ENCODE measurements at places on chromosomes 11 and 22.

- DNase-seq: no peak
Observed at GRCh38 chr22:31046539-31047226, 34.4 kb upstream of the SMTN start.

DNA sequence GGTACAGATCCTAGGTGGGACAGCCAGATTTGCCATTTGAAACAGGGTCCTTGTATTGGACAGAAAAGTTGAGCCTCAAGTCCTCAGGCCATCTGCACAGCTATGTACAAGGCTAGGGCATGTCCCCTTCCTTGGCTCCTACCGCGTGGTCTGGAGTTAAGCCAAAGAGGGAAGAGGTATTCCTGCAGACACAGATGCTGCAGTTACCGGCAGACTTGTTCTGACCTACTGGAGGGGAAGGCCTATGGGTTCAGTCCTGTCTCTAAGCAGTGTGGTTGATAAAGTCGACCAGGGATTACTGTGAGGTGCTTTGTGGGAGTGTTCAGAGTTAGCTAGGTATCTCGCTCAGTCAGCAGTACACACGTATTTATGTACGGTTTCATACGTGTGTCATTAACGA is 180.6 kb downstream of the ADAMTS15 start:
- no peak for DNase-seq

- no peak for DNase-seq
Observed at GRCh38 chr11:69218271-69218682, 62.5 kb downstream of the SMIM38 start.

DNA sequence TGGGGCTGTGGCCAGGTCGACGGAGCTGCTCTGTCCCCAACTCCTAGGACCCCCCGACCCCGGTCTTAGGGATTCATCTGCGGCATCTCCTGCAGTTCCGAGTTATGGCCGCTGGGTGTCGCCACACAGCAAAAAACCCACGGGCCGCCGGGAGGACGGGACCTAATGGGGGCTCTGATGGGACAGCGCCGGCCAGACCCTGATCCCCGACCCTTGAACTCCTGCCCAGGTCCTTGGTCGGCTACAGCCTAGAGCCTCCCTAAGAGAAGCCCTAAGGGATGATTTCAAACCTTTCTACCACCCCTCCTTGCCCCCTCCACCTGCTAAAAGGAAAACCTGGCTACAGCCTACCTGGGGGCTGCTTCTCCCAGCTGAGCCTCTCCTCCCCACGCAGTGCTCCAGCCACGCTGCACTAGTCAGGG is 30.8 kb upstream of the LRRC10B start:
- DNase-seq: no peak

- no peak for DNase-seq
Observed at GRCh38 chr11:114612686-114613085, 17.1 kb upstream of the NXPE4 start.

GRCh38 chr11:67301951-67302516 is 1.3 kb upstream of the SSH3 start:
- peak; percentile 47 for DNase-seq

GRCh38 chr11:118843565-118843964 is 40.1 kb upstream of the CXCR5 start:
- no peak for DNase-seq

GRCh38 chr22:26416670-26417276 is 12.3 kb upstream of the ASPHD2 start:
- peak; percentile 88 for DNase-seq

- no peak for DNase-seq
Observed at GRCh38 chr11:130164221-130164570, 4.6 kb downstream of the ST14 start.

GRCh38 chr11:111520560-111520959 is 6.0 kb downstream of the HOATZ start:
- peak; percentile 85 for DNase-seq

DNA sequence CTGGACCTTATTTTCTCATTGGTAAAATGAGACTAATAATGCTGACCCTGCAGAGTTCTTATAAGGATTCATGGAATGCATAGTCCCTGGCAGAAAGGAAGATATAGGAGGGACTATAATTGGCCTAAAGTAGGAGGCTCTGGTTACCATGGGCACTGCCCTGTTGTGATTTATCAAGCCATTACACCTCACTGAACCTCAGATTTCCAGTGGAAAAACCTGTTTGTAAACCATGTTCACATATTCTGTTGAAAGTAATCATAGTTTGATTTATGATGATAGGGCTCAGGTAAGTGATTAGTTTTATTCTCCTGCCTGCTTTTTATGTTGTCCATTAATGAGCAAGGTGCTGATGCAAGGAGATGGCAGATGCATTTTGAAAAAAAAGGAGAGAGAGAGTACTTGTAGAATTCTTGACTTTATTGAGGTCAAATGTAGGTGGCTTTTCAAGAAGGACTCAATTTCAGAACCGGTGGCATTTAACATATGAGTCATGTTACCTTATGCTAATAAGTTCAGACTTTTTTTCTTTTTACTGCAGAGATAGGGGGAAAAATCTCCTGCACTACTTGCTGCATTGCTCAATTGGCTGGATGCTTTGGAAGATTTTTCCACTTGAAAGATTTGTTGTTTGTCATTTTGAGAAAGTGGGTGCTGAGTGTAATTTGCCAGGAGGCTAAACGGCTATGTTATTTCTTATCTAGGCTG is 14.6 kb downstream of the NF2 start:
- DNase-seq: no peak
